ENCODE measurements at places on chromosomes 3 and 15. TPM values are rescaled to one million over a fixed set of nuclear protein-coding genes. Genes with fewer than 3 reads are reported as not detected.

DNA sequence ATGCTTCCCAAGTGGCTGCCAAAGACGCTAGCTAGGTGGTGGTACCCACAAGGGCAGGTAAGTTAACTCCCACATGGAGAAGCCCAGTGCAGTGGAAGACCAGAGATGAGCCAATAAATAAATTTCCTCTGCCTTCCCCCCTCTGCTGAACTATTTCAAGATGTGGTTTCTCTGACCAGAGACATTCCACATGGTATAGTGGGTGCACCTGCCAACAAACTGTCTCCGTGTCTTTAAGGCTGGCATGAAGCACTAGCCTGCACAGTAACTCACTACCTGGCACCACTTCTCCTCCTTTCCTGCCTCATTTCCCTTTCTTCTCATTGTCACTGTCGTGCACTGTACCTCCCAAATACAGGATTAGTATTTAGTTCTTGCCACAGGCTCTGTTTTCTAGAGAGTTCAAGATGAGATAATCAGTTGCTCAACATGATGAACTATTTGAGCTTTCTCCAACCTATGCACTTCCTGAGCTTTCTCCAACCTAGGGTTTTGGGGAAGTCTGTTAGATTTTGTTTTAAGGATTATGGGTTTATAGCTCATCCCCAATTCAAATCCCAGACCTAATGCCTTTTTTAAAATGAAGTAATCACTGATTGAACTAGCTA lies 8.4 kb upstream of the CRTAP start:
- DNase-seq = no peak

DNA sequence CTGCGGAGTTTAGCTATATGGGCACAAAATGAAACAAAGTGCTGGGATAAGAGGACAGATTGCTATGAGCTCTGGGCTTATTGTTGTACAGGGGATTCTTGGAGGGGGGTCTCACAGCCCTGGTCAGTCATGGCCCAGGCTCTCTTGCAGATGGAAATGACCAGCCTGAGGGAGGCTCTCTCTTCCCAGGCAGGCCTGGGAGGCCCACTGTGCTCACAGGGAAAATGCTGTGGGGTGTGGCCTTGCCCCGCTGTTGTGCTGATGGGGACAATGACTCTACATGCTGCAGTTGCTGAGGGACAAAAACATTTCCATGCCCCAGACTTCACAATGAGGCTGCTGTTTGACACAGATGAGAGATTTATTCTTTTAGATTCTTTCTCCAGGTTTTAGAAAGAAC lies 202.2 kb downstream of the KLF13 start:
- DNase-seq = no peak

DNA sequence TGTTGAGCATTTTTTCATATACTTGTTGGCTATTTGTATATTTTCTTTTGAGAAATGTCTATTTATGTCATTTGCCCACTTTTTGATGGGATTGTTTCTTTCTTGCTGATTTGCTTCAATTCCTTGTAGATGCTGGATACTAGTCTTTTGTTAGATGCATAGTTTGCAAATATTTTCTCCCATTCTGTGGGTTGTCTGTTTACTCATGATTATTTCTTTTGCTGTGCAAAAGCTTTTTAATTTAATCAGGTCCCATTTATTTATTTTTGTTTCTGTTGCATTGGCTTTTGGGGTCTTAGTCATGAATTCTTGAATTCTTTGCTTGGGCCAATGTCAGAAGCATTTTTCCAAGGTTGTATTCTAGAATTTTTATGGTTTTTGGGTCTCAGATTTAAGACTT lies 251.7 kb downstream of the WNT5A start:
- no peak for DNase-seq

DNA sequence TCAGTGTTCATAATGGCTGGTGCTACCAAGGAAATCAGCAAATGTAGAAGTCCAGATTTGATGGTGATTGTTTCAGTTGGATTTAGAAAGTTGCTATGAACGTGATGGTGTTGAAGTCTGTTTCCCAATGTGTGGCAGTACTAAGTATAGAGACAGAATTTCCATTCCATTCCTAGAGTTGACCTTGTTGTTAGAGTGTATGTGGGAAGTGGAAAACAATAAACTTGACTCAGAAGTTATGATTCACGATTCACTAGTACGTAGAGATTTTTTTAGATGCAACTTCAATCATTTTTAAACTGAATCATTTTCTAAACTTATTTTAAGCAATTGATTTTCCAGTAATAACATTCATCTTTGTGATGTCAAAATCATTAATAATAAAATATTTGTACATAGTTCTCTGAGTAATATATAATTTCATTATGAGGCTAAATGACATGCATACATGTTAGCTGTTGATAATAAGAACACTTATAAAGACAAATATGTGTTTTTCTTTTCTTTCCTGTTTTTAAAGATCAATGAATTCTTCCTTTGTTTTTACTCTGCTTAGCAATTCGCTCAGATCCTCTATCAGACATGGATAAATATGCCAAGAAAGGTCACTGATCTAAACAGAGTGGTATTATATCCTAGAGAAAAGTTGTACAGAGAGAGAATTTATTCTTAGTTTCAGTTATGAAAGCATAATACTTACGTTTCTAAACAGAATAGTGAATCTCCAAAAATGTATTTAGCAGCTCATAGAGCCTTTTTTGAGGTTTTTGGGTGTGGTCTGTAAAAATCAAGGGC lies 108.8 kb upstream of the GPR149 start:
- DNase-seq = no peak

DNA sequence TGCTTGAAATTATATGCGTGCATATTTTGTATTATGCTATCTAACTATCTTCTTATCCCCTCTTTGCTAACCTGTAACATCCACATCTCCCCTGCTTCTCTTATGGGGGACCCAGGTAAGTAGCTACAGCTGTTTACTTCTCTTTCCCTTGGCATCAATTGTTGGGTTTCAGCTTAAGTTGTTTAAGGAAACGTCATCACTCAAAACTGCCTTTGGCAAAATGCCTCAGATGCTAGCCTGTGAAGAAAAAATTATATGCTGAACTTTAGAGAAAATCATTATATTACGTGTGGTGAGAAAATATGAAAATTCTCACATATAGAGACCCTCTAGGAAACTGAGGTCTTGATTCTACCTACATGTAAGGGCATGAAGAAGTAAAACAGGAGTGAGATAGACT lies 447.0 kb upstream of the NECTIN3 start:
- DNase-seq = no peak

GRCh38 chr3:61812517-61812916 lies 251.1 kb downstream of the PTPRG start:
- DNase-seq = no peak

DNA sequence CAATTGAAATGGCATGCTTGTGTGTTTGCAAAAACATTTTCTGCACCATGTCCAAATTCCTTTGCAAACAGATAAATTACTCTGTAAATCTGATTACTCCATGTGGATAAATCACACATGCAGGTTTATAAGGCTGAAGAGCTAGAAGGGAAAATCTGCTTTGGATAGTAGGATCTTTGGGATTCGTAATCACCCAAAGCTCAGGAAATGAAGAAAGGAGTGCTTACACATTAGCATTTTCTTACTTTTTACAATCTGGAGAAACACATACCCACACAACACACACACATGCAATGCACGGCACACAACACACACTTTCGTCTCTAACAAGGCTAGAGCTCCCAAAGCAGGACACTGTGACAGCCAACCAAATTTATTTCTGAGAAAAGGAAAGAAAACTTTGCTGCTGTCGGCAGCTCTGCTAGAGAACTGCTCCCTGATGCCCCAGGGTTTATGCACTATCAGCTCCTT lies 2.1 kb downstream of the LSAMP start:
- no peak for DNase-seq

GRCh38 chr3:49872801-49873281 lies 3.1 kb upstream of the CAMKV start:
- DNase-seq = no peak

- DNase-seq = no peak
Observed at GRCh38 chr3:183587336-183587735, 31.8 kb upstream of the KLHL6 start.

DNA sequence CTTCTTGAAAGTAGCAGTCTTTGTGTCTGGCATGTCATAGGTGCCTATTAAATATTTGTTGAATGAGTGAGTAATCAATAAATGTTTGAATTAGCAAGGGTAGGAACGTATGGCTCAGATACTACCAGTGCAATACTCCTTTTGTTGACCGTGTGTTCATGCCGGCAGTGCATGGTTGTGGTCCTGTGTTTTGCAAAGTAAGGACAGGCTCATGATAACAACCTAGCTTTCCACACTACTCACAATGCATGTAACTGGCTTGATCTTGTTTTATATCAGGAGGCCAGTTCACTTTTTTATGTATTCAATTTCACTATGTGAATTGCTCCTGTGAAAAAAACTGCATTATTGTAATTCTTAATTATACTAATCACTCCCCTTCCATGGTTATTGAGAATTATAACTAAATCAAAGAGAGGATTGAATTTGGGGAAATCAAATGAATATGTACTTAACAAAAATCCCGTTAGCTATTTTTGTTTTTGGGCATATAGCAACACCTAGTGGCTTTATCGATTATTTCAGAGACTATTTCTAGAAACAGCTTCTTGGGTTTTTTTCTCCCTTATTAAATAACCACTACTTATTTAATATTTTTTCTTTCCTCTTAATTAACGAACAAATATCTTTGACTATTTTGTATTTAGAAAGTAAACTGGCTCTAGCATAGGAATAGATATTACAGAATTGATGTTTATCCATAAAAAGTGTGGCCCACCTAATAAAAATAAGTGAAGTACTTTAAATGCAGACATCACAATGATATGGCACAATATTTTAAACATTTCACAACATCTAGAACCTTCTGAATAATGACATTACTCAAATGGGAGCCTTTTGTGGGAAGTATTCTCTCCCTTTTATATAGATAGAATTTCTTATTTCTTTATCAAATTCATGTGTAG lies 218.5 kb downstream of the BBX start:
- DNase-seq = peak; percentile 41

- DNase-seq = no peak
Observed at GRCh38 chr3:20111836-20112235, 71.6 kb downstream of the KAT2B start.

GRCh38 chr15:53834214-53834613 lies 74.8 kb upstream of the WDR72 start:
- DNase-seq = no peak

DNA sequence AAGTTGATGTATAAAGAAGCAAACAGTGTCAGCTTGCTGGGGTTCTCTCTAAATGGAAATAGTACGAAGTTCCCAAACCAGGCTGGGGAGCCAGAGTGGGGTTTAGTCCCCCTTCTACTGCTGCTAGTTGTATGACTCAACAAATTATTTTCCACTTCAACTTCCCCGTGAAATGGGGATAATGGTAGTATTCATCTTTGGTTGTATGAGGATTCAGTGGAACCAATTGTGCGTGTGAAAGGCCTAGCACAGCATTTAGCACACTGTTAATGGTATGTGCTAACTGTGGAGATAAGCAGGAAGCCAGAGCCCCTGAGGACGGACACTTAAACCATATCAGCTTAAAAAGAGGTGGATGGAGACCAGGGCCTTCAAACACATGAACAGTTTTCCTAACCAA lies 4.2 kb downstream of the SORD start:
- DNase-seq = no peak

GRCh38 chr3:127999509-128000106 lies 52.6 kb upstream of the SEC61A1 start:
- no peak for DNase-seq

DNA sequence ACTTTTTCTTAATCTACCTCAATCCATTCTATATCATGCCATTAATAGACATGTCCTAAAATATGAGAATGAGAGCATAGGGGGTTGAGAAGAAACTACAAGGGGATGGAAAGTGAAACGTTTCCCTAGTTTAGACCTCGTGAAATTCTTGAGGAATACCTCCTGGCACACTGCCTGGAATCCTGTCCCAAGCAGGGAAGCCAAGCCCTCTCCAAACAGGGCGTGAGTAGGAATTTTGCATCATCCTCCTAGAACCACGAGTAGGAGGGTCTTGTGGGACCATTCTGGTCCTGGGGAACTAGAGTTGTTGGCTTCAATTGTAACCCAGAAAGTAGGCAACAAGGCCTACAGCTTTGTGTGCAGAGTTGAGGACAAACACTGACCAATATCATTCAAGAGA lies 19.6 kb upstream of the C3orf80 start:
- no peak for DNase-seq

DNA sequence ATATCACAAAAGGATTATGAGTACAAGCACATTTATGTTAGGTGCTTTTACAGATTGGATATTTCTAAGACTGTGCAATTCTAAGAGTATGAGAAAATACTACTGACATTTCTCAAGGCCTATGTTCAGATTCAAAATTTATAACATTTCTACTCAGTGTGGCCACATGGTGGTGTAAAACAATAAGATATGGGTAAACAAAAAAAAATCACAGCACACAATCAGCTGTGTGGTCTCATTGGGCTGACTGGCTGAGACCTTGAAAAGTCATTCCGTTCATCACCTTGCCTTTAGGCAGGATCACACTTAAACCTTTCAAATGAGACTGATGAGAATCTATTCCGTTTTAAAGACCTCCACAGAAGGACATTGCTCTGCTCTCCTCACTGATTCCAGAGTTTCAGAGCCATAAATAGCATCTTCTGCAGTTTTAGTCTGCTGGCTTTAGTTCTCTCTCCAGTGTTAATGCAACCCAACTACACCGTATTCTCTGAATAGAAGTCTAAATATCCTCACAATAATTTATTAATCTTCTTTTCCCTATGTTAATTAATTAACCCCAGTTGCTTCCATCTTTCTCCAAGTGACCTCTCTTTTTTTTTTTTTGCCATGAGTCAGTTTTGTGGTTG lies 158.2 kb downstream of the SPATA16 start:
- peak; percentile 2 for DNase-seq

DNA sequence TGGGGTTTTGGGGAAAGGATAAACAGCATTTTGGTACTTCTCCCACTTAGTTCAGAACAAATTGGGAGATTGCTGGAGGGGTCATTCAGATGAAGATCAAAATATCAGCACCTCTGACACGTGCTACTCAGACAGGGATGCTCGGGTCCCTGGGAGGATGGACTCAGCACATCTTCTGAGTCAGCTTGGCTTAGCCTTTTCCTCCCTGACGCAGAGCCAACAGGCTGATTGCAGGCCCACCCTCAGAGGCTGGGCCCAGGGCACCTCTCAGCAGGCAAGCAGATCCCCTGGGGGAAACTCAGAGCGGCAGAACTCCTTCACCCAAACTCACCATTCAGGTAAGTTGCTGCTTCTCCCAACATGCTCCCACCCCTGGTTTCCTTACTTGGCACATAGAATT lies 304.9 kb downstream of the TLE3 start:
- no peak for DNase-seq

DNA sequence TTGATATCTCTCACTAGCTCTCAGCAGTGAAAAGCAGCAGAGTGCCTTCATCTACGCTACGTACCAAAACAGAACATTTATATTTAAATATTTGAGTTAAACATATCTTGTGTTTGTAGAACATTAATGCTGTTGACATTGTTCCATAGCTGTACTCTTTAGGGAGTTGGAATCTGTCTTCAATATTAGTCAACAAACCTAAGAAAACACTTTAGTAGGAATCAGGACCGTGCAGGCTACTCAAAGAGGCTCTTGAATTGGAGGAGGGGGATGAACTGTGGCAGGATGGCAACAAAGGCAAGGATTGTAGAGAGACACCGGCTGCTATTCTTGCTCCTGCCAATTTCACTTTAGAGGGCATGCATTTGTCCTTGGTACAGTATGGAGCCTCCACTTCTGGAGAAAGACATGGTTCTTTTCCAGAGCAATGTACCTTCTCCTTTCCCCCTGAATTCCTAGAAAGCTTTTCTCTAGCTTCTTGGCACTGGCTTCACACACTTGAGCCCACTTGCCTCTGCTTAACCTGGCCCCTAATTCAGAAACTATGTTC lies 265.9 kb downstream of the CD47 start:
- DNase-seq = no peak

ZBED2 gene
- under 0.01 TPM for total RNA-seq

RARB gene
- 3.8 TPM for total RNA-seq

LRRC2 gene
- under 0.01 TPM for total RNA-seq

PLSCR2 gene
- total RNA-seq = 0.13 TPM

ACTC1 gene
- total RNA-seq = not detected

CFAP44 gene
- total RNA-seq = 1.3 TPM
